ENCODE measurements at places on chromosomes 4 and X. TPM values are rescaled to one million over a fixed set of nuclear protein-coding genes. Genes with fewer than 3 reads are reported as not detected.

Gene SLC16A2
- total RNA-seq = 8.0 TPM

Gene MAGEA9B
- total RNA-seq = not detected

Gene ATP5ME
- total RNA-seq = 97.7 TPM

Gene ENOX2
- 11.2 TPM for total RNA-seq

Gene VCX3A
- total RNA-seq = not detected

Gene PABPC4L
- total RNA-seq = 0.65 TPM

Gene FRAS1
- total RNA-seq = 11.2 TPM

Gene FMR1NB
- not detected for total RNA-seq

Gene CHRDL1
- total RNA-seq = 45.1 TPM

DNA sequence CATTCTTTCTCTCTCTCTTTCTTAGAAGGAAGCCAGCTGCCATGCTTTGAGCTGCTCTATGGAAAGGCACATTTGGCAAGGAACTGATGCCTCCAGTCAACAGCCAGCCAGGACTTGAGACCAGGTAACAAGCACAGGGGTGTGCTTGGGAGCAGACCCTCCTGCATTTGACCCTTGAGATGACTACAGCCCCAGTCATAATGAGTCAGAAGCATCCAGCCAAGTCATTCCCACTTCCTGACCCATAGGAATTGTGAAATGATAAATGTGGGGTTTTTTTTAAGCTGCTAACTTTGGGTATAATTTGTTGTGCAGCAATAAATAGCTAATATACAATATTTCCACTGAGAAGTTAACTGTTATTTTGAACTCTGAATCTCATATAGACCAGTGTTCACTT is 446.9 kb downstream of the GRXCR1 start:
- DNase-seq = no peak

GRCh38 chrX:135480076-135480475 is 40.4 kb upstream of the INTS6L start:
- no peak for DNase-seq

GRCh38 chrX:36908801-36909675 is 99.1 kb upstream of the FAM47C start:
- no peak for DNase-seq

DNA sequence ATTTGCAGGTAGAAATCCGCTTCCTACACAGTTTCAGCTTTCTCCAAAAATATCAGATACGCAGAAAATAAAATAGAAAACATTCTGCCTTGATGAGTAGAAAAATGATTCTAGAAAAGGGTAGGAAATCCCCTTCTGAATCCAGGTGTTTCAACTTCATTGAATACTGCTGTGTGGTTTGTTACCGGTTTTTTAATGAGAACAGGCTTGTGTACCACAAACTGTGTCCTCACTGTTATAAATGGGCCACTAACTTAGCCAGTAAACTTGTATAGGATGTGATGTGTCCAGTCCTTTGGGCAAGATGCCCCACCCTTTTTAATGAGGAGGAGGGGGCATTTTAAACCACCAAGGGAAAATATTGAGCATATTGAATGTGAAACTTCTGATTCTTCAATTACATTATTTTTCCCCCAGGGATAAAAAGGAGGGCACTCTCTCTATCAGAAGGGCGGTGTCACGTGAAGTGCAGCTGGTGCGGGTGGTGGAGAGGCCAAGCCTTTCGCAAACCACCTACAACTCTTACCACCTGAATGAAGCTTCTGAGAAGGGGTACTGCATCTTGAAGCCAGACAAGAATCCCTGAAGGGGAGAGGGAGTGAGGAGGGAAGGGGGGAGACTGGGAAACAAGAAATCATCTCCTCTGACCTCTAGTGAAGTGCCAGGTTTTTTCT is 4.5 kb downstream of the CXXC4 start:
- DNase-seq = no peak

- no peak for DNase-seq
Measured at GRCh38 chr4:37896206-37896860, 5.4 kb downstream of the TBC1D1 start.

GRCh38 chr4:144985531-144985930 is 112.5 kb downstream of the ANAPC10 start:
- no peak for DNase-seq

GRCh38 chrX:86935988-86936387 is 581.6 kb upstream of the KLHL4 start:
- no peak for DNase-seq

GRCh38 chr4:121307445-121308327 is 73.1 kb downstream of the QRFPR start:
- no peak for DNase-seq

DNA sequence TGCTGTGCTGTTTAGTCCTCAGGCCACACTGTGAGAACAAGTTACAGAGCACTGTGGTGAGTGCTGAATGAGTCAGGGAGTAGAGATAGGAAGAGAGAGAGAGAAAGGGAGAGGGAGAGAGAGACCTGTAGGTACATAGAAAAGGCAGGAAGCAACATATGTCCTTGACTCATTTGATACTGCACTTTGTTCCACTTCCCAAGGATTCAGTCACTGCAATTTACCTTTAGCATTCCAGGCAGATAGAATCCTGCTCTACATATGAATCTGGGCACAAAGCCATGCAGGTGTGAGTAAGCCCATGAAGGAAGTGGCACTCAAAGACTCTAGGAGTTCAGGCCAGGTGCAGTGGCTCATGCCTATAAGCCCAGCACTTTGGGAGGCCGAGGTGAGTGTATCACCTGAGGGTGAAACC is 1.0 kb upstream of the DAPP1 start:
- no peak for DNase-seq

DNA sequence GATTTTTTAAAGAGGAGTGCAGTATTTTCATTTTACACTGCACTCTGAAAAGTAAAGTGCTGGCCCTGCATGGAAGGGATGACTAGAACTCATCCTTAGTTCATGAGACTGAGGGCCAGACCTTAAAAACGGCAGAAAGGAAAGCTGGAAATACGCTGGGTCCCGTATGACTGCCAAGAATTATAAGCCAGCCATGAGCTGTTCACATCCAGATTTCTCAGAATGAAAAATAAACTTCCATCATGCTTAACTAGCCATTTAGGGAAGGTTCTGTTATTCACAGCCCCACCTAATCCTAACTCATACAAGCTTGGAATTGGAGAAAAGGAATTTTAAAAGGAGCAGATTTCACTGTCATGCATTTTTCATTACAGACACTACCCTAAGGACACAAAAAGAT is 894.4 kb downstream of the FAT4 start:
- DNase-seq = no peak

GRCh38 chr4:173516621-173517524 is 13.2 kb downstream of the HAND2 start:
- no peak for DNase-seq

DNA sequence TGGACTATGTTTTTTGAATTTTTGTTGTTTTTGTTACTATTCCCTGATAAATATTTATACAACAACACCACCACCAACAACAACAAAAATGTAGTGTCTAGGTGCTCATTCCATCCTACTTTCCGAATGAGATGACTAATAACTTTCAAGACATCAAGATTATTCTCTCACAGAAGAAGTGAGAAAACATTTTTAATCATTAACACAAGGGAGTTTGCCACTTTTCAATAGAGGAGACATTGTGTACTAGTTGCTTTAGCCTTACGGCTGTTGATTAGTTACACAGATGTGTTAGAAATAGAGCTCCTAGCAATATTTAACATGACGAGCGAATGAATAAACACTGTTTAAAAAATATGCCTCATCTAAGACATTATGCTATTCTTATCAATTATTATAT is 898.8 kb downstream of the C4orf33 start:
- DNase-seq = no peak

DNA sequence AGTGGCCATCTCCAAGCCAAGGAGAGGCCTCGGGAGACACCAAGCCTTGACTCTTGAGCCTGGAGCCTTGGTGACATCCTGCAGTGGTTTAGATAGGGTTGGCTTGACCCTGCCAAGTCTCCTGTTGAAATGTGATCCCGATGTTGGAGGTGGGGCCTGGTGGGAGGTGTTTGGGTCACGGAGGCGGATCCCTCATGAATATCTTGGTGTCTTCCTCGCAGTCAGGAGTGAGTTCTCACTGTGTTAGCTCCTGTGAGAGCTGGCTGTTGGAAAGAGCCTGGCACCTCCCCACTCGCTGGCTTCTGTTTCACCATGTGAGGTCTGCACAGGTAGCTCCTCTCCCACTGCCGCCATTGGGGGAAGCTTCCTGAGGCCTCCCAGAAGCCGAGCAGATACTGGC is 38.8 kb downstream of the ADRA2C start:
- no peak for DNase-seq

DNA sequence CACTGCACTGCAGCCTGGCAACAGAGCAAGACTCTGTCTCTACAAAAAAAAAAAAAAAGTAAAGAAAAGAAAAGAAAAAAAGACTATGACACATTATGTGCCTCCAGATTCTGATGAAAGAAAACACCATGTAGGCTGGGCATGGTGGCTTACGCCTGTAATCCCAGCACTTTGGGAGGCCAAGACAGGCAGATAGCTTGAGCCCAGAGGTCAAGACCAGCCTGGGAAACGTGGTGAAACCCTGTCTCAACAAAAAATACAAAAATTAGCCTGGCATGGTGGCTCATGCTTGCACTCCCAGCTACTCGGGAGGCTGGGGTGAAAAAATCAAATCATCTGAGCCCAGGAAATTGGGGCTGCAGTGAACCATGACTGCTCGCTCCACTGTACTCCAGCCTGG is 19.4 kb downstream of the THOC2 start:
- no peak for DNase-seq

- no peak for DNase-seq
Measured at GRCh38 chr4:99462875-99463464, 27.8 kb upstream of the ADH7 start.

DNA sequence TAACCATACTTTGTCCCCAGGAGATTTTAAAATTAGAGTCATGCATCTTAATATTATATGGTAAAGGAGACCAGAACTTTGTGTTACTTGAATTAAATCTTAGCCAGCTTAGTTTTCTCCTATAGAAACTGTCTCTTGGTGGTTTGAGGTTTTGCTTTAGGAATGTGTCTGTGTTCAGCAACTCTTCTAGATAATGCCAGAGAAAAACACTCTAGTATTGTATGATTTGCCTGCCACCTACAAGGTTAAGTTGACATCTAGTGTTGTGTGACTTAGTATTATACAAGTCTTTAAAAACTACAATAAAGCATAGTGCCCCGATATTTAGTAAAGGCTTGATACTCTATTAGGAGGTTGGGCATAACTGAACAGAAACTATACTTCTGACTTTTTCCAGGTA is 2.1 kb downstream of the UGT8 start:
- no peak for DNase-seq

DNA sequence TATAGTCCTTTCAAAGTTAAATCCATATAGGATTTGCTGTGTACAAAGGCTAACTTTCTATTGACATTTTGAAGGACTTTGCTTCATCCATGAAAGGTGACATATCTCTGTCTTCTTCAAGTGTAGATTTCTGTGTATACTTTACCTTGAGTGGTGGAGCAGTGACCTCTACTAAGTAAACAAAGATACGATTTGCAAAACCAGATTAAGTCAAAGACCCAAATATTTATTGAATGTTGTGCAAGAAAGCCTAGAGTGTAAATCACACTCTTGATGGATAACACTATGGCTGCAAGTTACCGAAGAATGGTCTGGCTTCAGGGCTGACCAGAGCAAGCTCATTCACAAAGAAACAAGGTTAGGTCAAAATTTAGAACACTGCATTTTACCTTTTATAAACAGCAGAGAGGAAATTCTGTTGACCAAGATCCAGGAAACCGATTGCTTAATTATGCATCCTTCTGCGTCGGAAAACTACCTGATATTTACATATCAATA is 5.4 kb upstream of the FGG start:
- no peak for DNase-seq

GRCh38 chr4:89353514-89353913 is 45.9 kb upstream of the GPRIN3 start:
- DNase-seq = no peak

GRCh38 chr4:23130845-23131244 is 438.1 kb downstream of the GBA3 start:
- no peak for DNase-seq

- no peak for DNase-seq
Measured at GRCh38 chr4:129364747-129365452, 268.9 kb downstream of the C4orf33 start.

DNA sequence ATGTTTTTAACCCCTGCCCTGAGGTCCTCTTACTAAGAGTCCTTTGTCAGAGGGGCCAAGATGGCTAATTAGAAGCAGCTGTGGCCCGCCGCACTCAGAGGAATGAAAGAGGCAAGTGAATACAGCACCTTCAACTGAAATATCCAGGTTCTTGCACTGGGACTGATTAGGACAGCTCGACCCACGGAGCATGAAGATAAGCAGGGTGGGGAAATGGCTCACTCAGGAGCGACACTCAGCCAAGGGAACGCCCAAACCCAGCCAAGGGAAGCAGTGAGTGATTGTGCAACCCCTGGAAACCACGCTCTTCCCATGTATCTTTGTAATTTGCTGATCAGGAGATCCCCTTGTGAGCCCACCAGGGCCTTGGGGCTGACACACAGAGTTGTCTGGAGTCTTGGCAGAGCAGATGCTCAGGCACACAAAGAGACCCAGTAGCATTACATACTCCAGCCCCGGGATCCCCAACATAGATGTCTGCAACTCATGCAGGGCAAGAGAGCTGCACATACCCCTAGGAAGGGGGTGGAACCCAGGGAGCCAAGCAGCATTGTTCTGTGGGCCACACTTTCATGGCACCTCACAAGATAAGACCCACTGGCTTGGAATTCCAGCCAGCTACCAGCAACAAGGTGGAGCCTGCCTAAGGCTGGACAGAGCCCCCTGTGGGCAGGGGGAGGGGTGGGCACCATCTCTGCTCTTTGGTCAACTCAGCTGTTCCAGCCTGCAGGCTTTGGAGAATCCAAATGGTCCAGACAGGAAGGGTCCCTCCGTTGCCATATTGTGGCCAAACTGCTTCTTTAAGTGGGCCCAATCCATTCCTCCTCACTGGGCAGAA is 23.3 kb downstream of the F8A3 start:
- DNase-seq = no peak

GRCh38 chr4:25937801-25938200 is 23.8 kb downstream of the SMIM20 start:
- DNase-seq = no peak

DNA sequence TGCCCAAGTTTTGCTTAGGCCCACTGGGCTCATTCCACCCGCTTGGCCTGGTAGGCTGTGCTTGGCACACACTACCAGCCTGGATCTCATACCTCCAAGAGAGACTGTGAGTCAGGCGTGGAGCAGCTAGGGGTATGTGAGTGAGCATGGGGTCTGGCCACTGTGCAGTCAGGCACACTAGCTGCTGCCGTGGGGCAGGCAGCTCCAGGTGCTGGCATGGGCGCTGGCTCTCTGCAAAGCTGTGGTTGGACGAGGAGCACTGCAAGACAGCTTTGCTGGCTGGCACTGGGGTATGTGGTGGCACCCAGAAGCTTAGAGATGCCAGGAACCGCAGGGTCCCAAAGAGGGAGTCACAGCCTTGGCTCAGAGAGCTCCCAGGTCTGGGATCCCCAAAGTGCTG is 377.8 kb downstream of the KCTD8 start:
- DNase-seq = no peak

DNA sequence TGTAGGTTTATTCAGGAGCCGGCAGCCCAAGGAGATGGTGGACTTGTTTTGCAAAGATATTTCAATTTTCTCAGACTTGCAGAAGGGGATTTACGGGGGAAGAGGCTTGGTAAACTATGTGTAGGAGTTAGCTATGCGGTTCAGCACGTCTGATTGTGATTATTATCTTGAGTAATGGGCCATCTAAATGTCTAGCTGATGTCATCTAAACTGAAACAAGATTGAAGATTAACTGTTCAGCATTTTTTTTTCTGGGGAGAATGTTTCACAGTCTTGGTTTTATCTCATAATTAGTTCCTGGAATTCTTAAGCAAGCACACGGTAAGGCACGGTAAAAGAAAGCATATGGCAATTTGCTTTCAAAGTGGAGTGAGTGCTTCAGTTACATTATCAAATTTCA is 207.3 kb upstream of the CXorf51B start:
- DNase-seq = no peak

Measured in omental fat pad (tissue), 4 donors.